Stimulated activated CD4-positive, alpha-beta T cell treated with anti-CD3 and anti-CD28 coated beads, TNF-alpha, amount 100 ng/mL, for 1 hour (primary cell): ENCODE measurements at places on chromosomes 12 and 14.

DNA sequence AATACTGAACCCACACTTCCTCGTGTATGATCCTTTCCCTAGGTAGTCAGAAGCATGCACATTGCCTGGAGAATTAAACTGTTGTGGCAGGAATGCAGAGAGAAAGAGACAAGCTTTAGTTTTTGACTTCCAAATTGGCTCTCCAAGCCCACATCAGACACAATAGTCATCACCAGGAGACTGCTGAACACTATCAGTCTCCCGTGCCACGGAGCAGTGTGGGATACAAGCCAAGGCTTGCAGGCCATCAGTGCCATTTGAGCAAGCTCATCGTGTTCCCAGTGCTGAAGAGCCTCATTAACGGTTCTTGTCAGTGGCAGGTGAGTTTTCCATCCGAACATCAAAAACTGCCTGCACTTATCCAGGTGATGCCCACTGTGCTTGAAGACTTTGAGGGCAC lies 410.8 kb downstream of the NAV3 start:
- no peak for DNase-seq

GRCh38 chr12:125890971-125891370 lies 825.7 kb downstream of the AACS start:
- DNase-seq = no peak

- DNase-seq = peak; percentile 23
Measured at GRCh38 chr12:110349514-110350151, 53.9 kb downstream of the ANAPC7 start.

GRCh38 chr14:105180592-105181548 lies at the start of gene NUDT14:
Gene NUDT14 (minus strand): TSS chr14:105181312. CDS start chr14:105181209, 103 bp downstream.
- peak; percentile 84 for DNase-seq

GRCh38 chr14:87411370-87411769 lies 581.6 kb downstream of the GALC start:
- no peak for DNase-seq

DNA sequence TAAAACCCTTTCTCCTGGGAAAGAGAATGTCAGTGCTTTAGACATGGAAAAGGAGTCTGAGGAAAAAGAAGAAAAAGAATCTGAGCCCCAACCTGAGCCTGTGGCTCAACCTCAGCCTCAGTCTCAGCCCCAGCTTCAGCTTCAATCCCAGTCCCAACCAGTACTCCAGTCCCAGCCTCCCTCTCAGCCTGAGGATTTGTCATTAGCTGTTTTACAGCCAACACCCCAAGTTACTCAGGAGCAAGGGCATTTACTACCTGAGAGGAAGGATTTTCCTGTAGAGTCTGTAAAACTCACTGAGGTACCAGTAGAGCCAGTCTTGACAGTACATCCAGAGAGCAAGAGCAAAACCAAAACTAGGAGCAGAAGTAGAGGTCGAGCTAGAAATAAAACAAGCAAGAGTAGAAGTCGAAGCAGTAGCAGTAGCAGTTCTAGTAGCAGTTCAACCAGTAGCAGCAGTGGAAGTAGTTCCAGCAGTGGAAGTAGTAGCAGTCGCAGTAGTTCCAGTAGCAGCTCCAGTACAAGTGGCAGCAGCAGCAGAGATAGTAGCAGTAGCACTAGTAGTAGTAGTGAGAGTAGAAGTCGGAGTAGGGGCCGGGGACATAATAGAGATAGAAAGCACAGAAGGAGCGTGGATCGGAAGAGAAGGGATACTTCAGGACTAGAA lies 6.1 kb downstream of the PNN start:
- DNase-seq = no peak
